ENCODE measurements at places on chromosomes 4 and X.

- DNase-seq, result no peak
Observed at GRCh38 chr4:138189206-138189605, 52.9 kb downstream of the SLC7A11 start.

DNA sequence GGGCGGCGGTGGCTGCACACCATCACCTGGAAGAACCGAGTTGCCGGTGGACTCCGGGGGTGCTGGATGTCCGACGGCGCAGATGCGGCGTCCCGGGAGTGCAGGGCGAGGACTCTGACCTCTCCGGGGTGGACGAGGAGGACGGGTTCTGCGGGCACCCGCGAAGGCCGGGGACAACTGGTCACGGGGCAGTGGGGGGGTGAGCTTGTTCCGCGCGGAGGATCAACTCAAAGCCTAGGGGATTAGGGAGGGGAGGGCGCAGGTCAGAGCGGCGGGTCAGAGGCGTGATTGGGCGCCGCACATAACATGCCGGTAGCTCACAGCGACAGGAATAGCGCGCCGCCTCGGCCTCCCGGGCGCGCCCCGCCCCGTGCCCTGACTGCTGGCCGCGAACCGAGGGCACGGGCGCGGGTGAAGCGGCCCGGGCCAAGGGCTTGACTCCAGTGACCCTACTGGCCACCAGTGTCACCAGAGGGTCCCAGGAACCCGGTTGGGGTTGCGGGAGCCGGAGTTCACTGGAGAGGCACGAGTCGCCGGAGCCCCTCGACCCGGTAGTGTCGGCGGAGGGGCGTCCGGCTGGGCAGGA is at the start of gene KLHL34:
Gene KLHL34 (minus strand): TSS at position 179 of the 586 bp plus-strand sequence. CDS start 542 bp downstream, outside the sequence.
- DNase-seq, result no peak

- DNase-seq, result no peak
Observed at GRCh38 chr4:128542047-128542446, 254.4 kb upstream of the PGRMC2 start.

- no peak for DNase-seq
Observed at GRCh38 chr4:108003982-108004515, 14.4 kb downstream of the HADH start.

- DNase-seq, result no peak
Observed at GRCh38 chr4:113077575-113077974, 28.1 kb downstream of the ANK2 start.

- peak; percentile 74 for DNase-seq
Observed at GRCh38 chr4:88005076-88005475, 2.4 kb upstream of the PKD2 start.

DNA sequence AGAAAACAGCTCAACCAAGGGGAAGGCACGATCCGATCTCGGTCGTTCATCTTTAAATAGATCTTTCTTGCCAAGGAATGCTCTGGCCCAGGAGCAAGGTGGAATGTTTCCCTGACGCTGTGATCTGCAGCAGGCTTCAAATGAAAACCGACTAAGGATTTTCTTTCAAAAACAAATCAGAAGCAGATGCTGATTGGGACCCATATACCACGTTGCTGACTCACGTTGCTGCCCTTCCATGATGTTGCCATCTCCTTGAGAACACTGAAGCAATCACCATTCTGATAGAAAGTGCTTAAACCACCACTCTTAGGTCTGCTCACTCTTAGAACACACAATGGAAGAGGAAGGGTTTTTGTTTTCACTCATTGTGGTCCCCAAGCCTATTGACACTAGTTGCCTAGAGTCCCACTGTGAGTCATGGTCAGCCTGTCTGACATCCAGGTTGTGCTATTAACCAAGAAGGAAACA is 26.1 kb downstream of the LAMTOR3 start:
- peak; percentile 93 for DNase-seq

GRCh38 chrX:17040711-17041110 is 94.3 kb downstream of the REPS2 start:
- no peak for DNase-seq

GRCh38 chrX:14504960-14505538 is 24.3 kb upstream of the GLRA2 start:
- DNase-seq, result no peak

DNA sequence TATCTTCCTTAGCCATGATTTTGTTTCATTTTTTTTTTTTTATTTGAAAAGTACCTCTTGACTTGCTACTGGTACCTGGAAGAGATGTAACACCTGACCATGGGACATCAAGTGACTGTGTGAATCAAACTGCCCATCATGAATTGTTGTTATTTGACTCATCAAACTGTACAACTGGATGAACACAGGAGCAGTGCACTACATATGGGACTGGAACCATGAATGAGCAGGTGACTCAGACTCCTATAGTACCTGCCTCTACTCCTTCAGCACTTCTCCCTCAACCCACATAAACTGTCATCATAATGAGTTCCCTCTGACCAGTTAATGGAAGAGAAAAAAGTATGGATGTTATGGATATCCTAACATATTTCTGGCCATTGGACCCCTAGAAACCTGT is 15.9 kb upstream of the UBE2D3 start:
- no peak for DNase-seq

DNA sequence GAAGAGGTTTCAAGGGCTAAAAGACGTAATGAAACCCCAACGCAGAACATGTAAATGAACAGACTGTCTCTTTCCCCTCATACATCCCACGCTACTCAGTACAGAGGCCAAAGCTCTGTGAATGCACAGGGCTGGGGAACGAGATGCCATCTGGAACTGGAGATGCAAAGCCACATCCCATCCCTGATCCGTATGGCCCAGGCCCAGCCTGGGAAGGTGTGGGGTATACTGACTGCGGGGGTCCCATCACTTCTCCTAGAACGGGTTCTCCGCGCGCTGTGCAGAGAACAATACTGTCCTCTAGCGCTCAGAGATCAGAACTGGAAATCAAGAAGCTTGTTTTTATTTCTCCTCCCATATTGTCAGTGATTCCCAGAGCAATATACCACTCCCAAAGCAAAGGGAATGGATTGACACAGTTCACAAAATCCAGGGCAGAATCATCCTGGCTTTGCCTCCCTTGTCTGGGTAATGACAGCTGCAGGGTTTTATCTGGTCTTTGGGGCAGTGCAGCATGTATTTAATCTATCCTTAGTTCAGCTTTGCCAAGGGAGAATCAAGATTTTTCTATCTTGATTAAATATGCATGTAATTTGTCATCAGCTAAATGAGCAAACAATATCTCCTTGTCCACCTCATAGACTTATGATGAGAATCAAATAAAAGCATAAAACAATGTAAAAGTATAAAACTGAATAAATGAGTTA is 47.3 kb upstream of the TLR3 start:
- DNase-seq, result peak; percentile 64

DNA sequence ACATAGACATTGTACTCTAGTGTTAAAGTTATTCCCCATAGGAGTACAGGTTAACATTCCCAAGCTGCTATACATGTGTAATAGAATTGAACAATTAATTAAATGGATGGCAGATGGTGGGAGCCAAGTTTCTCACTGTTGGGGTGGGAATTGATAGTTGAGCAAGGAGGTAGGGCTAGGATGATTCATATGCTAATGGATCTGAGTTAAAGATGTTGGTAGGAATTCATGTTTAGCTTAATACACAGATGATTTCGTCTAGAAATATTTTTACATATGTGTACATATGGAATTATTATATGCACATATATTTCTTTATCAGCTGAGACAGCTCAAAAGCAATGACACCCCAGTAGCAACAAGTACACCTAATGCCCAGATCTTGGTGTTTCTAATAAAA is 26.1 kb upstream of the PAPSS1 start:
- DNase-seq, result no peak

DNA sequence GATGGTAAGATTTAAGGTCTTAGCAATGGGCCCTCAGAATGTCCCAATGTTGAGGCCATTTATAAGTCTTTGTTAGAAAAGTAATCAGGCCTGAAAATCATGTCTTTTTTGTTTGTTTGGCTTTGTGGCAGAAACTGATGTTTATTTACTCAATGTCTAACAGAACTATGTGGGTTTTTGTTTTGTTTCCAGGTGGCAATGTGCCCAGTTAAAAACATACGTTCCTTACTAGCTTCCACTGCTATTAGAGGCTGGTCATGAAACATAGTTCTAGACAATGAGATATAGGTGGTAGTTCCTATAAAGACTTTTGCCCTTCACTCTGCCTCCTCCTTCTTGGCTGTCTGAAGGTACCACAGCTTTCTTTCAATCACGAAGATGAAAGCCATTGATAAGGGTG is 108.8 kb downstream of the C4orf51 start:
- DNase-seq, result peak; percentile 36

Measured in adipocyte (in vitro differentiated cells).